ENCODE measurements at places on chromosomes 11 and 22. TPM values are rescaled to one million over a fixed set of nuclear protein-coding genes. Genes with fewer than 3 reads are reported as not detected.

The PPARA gene
- 11.1 TPM for total RNA-seq

The CTSW gene
- not detected for total RNA-seq

The DEUP1 gene
- total RNA-seq, result 0.35 TPM

The LRRC74B gene
- total RNA-seq, result not detected

The CWC15 gene
- 81.8 TPM for total RNA-seq

The MSANTD4 gene
- total RNA-seq, result 17.2 TPM

The BUD13 gene
- 22.3 TPM for total RNA-seq

The LRP5 gene
- 59.2 TPM for total RNA-seq

The MAP4K2 gene
- total RNA-seq, result 21.9 TPM

The UBQLN3 gene
- total RNA-seq, result 0.24 TPM

The FREY1 gene
- total RNA-seq, result not detected

The SULT4A1 gene
- total RNA-seq, result 14.2 TPM

The MYO7A gene
- total RNA-seq, result 1.9 TPM

The IGSF22 gene
- 0.22 TPM for total RNA-seq

The PRG3 gene
- total RNA-seq, result not detected

The CHRNA10 gene
- 1.8 TPM for total RNA-seq

The CLDN5 gene
- 0.66 TPM for total RNA-seq

The SLC35E4 gene
- 4.0 TPM for total RNA-seq

The PRDM10 gene
- 15.9 TPM for total RNA-seq

The UPB1 gene
- total RNA-seq, result not detected

The POLR2F gene
- 98.0 TPM for total RNA-seq

The FAM76B gene
- total RNA-seq, result 40.2 TPM

The POTEH gene
- total RNA-seq, result not detected

The STIP1 gene
- total RNA-seq, result 257 TPM

The TRIM29 gene
- not detected for total RNA-seq

The TSSC4 gene
- 51.1 TPM for total RNA-seq

The NXPE2 gene
- not detected for total RNA-seq

The TIGD3 gene
- total RNA-seq, result 0.67 TPM

The LYVE1 gene
- not detected for total RNA-seq

The DRD4 gene
- 2.7 TPM for total RNA-seq

The KRTAP5-11 gene
- 1.6 TPM for total RNA-seq

The GDPD4 gene
- not detected for total RNA-seq

The TCN1 gene
- total RNA-seq, result not detected

The DCUN1D5 gene
- 50.9 TPM for total RNA-seq

The RBMXL2 gene
- not detected for total RNA-seq

The TMEM258 gene
- total RNA-seq, result 186 TPM

The GLYATL2 gene
- 0.49 TPM for total RNA-seq

The MAJIN gene
- not detected for total RNA-seq

The MAP6 gene
- total RNA-seq, result 1.9 TPM

The VPREB1 gene
- total RNA-seq, result not detected

The DCHS1 gene
- total RNA-seq, result 12.1 TPM

The GRM5 gene
- 0.09 TPM for total RNA-seq

The GNAZ gene
- total RNA-seq, result 17.9 TPM

The TREH gene
- total RNA-seq, result not detected

All from endodermal cell (in vitro differentiated cells).